ENCODE measurements at places on chromosomes 2 and 18. TPM values are rescaled to one million over a fixed set of nuclear protein-coding genes. Genes with fewer than 3 reads are reported as not detected.
A peak's percentile ranks its signal among the peaks of the same experiment; 100 is the strongest.

Gene MERTK
- 5.8 TPM for total RNA-seq

Gene PLA2R1
- 3.0 TPM for total RNA-seq

Gene FAM110C
- total RNA-seq = 4.0 TPM

Gene CFAP65
- not detected for total RNA-seq

Gene BUB1
- 0.83 TPM for total RNA-seq

- no peak for DNase-seq
Observed at GRCh38 chr2:189016311-189016861, 42.2 kb downstream of the COL3A1 start.

- peak; percentile 7 for DNase-seq
Observed at GRCh38 chr2:1772471-1773267, 28.4 kb upstream of the PXDN start.

GRCh38 chr2:151358166-151358970 is 976 bp downstream of the TNFAIP6 start:
- DNase-seq = no peak

GRCh38 chr2:88658326-88658725 is 31.1 kb upstream of the EIF2AK3 start:
- no peak for DNase-seq

- DNase-seq = no peak
Observed at GRCh38 chr2:84882414-84882738, 1.5 kb upstream of the TRABD2A start.

GRCh38 chr2:232951181-232951580 is 61.9 kb downstream of the NGEF start:
- no peak for DNase-seq

DNA sequence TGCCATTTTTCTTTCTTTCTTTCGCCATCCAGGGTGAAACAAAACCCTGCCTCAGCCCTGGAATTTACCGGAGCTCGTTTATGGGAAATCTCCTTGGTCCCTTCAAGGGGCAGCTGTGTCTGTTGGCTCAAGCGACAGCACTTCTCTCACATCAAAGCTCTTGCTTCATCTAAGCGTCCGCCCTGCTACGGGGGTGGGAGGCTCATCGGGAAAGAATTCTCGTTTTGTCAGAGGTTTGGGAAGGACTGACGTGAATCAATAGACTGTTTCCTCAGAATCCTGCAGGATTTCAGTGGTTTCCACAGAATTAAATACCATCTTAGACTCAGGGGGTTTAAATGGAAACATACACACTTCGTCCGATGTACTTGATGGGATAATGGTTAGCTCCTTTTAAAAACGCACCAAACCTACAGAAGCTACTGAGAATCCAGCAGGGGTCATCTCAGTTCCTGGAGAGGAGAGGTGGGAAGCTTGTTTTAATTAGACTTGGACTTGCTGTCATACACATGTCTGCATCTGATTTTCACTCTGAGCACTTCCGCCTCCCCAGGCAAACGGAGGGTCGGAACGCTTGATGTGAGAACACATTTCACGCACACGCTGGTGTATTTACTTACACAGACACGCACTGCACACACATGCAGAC is 91.6 kb downstream of the ASB1 start:
- DNase-seq = no peak

GRCh38 chr2:154794406-154794805 is 95.9 kb downstream of the KCNJ3 start:
- no peak for DNase-seq

DNA sequence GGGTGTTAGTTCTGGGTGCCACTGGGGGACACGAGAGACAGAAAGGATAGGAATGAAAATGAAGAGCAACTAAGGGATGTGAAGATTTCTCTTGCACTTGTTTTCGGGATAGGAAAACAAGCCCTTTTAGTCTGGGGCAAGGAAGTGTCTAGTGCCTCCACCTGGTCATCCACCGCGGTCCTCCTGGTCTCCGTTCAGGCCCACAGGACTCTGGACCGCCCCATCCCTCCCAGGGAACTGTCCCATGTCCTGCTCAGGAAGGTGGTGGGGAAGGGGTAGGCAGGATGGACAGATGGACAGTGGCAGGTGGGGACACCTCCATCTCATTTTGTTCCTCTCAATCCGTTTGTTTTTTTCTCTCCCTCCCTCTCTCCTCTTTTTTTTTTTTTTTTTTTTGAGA is 45.9 kb downstream of the AGAP1 start:
- DNase-seq = no peak

DNA sequence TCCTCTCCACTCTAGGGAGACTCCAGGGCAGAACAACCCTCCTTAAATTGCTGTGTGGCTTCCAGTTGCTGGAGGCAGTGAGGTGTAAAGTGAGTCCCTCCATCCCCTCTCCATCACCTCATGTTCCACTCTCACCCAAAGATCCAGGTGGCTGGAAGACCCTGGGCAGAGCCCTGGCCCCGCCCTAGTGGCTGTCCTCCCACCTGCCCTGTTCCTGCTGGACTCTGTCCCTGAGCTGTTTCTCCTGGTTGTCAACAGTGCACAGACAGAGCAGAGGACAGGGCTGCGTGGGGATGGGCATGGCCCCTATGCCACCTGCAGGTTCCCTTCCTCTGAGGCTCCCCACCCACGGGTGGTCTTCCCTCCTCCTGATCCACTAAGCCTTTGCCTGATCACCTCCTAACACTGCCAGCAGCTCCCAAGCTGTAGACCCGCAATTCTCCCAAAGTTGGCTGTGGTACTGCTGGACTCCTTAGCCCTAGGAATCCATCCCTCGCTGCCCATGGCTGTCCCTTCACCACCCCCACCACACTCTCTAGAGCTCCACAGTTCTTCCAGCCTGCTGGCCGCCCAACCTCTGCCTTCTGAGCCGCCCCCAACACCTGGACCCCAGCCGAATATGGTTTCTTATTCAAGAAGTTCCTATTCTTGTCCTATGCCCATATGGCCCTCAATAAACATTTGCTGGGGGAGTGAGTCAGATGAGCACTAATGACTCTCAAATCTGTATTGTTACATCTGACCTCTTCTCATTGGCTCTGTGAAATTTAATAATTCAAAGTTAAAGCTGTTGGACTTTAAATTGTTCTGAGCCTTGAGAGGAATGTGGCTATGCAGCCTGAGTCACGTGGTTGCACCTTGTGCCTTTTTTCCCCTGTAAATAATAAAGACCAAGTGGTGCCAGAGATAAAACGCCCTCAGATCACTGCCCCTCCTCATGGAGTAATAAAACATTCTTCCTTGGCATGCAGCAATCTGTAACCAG is 260.0 kb upstream of the HS6ST1 start:
- peak; percentile 64 for DNase-seq

GRCh38 chr2:16713011-16713423 is 47.4 kb upstream of the CYRIA start:
- no peak for DNase-seq

- no peak for DNase-seq
Observed at GRCh38 chr2:218516614-218517013, 51.5 kb downstream of the USP37 start.

GRCh38 chr2:241002275-241003046 is 4.0 kb downstream of the SNED1 start:
- peak; percentile 71 for DNase-seq

- no peak for DNase-seq
Observed at GRCh38 chr2:73386342-73386868, 769 bp downstream of the ALMS1 start.

GRCh38 chr2:43155851-43156411 is 70.5 kb downstream of the ZFP36L2 start:
- no peak for DNase-seq

- DNase-seq = no peak
Observed at GRCh38 chr2:96171831-96172230, 26.6 kb upstream of the DUSP2 start.

DNA sequence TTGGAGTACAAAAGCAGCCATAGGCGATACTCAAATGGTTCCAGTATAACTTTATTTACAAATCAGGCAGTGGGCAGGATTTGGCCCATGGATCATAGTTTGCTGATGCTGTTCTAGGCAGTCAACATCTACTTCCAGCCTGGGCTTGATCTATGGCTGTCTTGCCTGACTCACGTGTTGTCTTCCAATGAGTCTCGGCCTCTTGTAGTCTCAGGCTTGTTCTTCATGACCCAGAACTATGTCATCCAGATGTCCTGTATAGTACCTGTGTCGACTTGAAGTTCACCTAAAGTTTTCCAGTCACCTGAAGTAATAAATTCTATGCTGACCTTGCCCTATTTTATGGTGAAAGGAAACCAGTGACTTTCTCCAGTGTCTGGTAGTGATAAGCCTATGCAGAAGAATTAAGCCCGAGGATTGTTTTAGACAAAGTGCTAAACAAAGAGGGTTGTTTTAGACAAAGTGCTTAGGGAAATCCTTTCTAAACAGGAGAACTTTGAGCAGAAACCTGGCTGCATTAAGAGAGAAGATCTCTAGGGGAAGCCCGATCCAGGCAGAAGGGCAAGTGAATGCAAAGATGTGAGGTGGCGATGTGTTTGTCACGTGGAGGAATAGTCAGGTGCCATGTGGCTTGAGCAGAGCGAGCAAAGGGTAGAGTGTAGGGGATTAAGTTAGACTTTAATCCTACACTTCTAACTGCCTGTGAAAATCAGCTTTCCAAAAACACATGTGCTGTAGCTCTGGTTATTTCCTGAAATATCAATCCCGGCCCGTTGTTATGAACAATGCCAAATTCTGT is 8.5 kb upstream of the THNSL2 start:
- no peak for DNase-seq

GRCh38 chr2:38862476-38862875 is 13.3 kb downstream of the DHX57 start:
- no peak for DNase-seq

GRCh38 chr2:170740660-170741059 is 25.5 kb downstream of the SP5 start:
- DNase-seq = no peak

GRCh38 chr2:211479536-211480150 is 923.2 kb downstream of the CPS1 start:
- no peak for DNase-seq

- peak; percentile 31 for DNase-seq
Observed at GRCh38 chr2:86022661-86023365, 82.9 kb downstream of the POLR1A start.

DNA sequence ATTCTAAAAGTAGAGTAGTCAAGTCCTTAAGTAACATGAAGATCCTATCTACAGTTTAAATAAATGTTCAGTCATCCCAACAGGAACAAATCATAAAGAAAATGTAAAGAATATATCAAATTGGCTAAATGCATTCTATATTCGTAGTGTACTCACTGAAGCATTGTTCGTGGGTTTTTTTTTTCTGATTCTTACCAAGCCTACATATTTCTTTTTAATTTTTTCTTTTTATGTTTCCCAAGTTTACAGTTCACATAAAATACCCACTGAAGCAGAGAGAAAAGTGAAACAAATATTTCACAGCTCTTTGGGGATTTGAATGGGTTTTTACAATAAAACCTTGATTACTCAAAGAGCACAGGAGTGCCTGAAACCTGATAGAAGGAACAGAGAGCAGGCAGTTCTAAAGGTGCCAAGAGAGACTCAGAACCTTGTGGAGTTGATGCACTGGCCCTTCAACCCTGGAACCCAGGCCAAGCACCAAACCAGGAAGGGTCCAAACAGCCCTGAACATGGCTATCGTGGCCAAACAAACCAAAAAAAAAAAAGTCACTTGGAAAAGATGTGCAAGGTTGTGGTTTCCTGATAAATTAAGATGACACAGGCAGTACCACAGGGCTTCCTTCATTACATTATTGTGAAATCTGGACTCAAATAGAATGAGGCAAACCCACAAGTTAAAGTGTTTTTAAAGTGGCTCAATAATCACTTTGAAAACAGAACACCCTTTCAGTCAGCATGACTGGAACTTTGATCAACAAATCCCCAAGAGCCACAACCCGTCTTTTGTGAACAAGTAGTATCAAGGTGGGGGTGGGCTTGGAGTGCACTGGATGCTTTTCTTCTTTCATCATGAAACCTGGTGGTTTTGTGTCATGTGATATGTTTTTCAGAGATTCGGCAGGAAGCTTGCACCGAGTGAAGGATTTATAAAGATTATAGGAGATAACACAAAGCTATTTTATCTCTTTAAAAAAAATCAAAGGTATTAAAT is 245.0 kb upstream of the FN1 start:
- DNase-seq = no peak

DNA sequence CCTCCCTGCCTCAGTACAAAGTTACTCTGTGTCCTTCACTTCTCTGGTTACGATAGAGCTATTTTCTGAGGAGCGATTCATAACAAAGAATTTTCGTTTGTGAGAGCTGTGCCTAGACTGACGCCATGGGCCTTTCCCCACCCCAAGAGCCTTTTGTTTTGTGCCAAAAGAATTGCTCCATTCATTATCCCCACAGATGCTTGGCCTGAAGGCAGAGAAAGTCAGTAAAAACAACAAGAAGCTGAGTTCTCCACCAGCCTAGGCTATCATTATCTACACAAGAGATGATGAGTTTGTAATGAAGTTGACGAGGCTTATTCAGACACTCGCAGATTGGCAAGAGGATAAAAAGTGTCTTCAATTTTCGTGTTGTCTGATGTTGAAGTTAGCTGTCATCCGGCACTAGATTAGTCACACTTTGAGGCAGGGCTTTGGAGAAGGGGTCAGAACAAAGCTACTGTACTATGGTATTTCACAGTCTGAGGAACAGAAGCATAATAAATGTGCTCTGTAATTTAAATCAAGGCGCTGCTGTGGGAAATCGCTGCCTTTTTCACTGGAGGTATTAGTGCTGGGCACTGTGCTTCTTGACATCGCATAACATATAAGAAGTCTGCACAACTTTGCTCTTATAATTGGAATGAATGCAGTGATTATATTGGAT is 278.4 kb upstream of the FIGN start:
- no peak for DNase-seq

DNA sequence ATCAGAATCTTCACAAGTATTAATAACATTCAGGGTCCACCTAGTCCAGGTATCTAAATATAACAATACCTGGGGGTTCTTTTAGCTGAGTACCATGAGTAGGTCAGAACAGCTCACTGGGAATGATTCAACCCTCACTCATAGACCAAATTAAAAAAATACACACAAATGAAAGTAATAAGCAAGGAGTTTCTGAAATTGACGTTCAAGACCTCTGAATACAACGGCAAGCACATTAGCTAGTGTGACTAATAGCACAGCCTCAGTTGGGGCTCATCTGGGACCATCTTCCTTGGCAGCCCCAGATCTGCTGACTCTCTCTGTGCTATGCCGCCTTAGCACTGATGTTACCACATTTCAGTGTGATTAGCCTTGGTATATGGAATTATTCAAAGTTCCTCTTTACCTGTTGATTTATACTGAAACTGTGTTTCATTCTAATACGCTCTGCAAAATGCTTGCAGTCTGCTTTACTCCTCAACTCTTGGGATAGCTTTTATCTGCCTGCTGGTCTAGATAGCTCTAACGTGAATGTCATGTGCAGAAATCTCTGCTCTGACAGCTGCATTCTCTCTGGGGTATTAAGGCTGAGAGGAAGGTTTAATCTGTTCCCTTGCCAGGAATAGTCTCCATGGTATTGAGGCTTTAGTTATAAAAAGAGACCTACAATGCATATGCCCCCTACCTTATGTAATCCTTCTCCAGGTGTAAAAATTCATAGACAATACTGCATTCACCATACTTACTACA is 153.3 kb downstream of the METTL4 start:
- no peak for DNase-seq

- DNase-seq = no peak
Observed at GRCh38 chr2:170819680-170820664, 3.3 kb downstream of the GAD1 start.

- no peak for DNase-seq
Observed at GRCh38 chr2:126302043-126302442, 353.9 kb upstream of the GYPC start.
